SW 1271 (cell line): ENCODE measurements at places on chromosomes 3 and 15.
A peak's percentile ranks its signal among the peaks of the same experiment; 100 is the strongest.

GRCh38 chr3:128780101-128780837 is 54.3 kb downstream of the RAB7A start:
- no peak for DNase-seq

DNA sequence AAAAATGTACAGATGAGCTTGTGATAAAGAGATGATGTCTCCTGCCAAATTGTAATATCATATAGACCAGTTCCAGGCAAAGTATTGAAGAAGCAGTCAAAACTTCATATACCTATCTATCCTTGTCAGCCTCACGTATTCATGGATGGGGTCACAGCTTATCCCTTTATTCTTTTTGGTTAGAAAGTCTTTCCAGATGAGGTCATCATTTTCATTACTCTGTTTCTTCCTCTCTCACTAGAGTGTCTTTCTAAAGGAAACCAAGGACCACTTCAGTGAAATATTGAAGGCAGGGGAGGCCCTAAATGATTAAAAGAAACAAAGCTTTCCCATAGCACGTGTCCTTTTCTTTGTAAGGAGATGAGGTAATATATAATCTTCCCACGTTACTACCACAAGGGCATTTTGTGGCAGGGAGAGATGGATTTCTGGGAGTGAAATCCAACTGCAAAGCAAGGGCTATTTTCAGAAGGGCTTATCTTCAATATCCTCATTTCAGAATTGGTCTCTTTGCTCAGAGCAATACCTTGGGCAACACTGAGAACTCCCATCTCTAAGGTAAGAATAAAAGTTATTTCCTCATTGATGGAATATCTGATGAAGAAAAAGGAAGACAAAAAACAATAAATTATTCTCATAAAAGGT is 260.2 kb downstream of the TIGIT start:
- no peak for DNase-seq

GRCh38 chr15:58457466-58457965 is 25.7 kb downstream of the LIPC start:
- DNase-seq = peak; percentile 15

GRCh38 chr3:174242311-174243041 is 616.7 kb upstream of the NAALADL2 start:
- DNase-seq = no peak

GRCh38 chr3:57953576-57953975 is 54.6 kb upstream of the FLNB start:
- no peak for DNase-seq

DNA sequence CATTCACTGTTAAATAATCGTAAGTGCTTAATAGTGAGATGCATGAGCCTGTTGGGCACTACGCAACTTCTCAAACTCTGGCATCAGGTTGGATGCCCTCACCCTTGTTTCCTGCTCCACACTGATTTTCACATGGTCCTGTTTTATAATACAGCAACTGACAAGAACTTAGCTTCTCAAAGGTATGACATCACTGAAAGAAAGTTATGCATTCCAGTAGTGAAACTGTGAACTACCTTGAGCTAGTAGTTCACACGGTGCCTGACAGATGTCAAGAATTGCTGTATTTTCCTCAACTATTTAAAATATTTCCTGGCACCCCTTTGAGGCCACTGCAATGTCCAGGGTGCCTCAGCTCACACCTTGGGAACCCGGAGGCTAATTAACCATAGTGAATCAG is 327.5 kb downstream of the RORA start:
- no peak for DNase-seq

DNA sequence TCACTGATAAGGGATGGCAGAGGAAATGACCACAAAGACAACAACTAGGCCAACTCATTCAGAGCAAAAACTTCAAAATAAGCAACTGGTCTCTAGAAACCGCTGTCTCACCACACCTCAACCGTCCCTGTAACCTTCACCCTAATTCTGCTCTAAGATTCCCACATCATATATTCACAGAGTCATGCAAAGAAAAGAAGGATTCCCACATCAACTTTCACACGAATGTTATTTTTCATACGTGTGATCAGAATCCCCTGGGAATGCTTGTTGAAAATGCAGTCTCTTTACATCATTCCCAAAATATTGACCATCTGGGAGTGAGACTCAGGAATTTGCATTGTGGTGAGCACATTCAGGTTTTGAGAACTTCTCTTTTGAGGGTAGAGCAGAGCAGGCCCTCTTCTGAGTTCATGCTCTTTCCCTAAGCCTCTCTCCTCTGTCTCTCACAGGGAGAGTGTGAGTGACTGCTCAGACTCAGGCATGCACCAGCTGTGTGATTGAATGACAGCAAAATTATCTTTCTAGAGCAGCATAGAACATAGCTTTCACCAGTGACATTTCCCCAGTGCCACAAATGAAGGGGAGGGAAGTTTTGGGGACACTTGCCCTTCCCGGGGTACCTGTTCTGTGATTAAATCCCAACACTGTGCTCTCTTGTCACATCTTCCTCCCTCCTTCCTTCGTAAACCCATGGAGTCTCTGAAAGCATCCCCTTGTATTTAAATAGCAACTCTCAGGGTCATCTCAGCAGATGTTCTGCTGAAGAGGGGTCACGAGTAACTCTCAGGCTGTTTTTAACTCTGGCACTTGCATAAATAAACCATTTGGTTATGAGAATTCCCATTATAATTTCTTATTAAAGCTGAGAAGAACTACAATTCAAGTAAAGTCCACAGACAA is 170.9 kb downstream of the PLCL2 start:
- no peak for DNase-seq

DNA sequence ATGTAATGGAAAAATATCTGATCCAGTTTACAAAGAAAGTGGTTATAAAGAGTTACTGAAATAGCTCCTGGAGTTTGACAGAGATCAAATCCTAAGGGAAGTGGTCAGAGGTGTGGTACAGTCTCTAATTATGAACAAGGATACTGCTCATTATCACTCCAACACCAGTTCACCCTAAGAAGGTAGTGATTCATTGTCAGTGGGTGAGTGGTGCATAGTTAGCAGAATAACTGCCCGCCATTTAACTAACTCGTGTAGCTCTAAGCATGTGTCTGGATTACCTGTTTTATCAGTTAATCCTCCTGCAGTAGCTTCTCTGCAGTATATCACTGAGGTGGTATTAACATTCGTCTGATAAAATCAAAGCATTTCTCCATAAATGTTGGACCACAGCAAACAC is 700.1 kb downstream of the NLGN1 start:
- DNase-seq = no peak

DNA sequence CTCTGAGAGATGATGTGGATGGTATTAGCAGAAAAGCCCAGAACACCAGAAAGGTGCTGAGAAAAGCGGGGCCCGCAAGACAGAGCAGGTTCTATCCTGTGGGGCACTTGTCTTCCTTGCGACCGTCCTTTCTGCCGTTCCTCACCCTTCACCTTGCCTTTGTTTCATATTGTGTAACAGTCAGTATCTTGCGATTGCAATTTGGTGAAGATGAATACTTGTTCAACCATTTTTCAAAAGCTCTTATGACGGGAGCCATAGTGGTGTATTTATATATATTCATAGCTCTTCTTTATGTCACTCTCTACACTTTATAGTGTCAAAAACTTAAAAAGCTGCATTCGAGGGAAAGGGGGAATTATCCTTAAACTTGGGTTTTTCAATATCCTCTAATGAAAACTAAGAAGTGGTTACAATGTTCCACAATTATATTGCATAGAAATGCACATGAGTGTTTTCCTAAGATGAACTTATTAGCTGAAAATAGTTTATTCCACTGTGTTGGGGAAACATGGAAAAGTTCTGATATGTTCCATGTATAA is 797 bp downstream of the MAP3K13 start:
- no peak for DNase-seq

DNA sequence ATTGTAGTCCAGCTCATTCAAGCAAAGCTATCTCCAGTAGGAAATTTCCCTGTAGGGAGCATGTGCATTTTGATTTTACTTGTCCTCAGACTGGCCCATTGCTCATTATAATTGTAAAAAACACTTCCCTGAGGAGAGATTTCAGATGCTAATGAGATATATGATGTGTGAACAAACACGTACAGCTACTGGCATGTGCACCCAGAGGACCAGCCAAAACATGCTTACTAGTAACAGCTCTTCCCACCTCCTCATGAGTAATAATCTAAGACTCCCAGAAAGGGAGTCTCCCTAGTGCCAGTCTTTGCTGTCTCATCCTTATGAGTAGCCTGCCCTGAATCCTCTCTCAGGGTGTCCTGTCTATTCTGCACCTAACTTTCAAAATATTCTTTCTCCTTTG is 43.4 kb downstream of the FBXO22 start:
- no peak for DNase-seq

GRCh38 chr3:152472672-152472954 is 203.9 kb downstream of the MBNL1 start:
- no peak for DNase-seq

- DNase-seq = no peak
Measured at GRCh38 chr15:29990035-29990434, 92.7 kb upstream of the GOLGA8J start.

- DNase-seq = no peak
Measured at GRCh38 chr15:40595773-40596172, 1.7 kb downstream of the KNL1 start.

- DNase-seq = no peak
Measured at GRCh38 chr15:41949401-41950126, 22.8 kb downstream of the EHD4 start.

DNA sequence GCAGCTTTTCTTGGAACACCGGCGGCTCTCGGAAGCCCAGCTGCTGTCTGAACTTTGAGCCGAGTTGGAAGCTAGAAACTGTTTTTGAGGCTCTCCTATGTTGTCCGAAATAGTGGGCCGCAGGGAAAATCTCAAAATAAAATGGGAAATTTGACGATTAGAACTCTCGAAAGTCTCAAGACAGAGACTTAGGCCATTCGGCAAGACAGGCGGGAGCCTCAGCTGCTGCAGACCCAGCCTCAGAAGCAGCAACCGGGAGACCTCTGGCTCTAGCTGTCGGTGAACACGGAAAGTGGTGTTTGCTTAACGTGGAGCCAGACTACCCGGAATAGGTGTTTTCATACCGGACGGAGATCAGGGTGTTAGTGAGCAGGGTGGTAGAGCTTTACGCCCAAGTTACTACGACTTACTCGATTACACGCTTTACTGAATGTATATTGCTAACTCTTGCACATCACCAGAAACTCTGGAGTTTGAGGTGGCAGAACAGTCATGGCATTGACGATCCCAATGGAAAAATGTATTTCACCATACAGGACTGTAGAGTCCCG is 357 bp upstream of the MAN2C1 start:
- DNase-seq = peak; percentile 60

DNA sequence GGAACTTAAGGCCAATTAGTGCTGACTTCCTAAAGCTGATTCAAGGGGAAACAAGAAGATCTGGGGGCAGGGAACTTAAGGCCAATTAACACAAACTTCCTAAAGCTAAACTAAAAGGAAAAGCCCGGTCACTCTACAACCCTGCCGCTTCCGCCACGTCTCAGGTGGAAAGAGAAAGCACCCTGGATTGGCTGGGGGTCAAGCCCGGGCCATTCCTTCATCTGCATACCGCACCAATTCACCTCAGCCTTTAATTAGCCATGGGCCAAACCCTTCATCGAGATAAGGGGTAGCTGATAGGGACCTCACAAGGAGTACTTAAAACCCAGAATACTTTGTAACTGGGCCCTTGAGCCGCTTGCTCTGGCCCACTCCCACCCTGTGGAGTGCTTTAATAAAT is 14.4 kb downstream of the TMPRSS7 start:
- no peak for DNase-seq

- no peak for DNase-seq
Measured at GRCh38 chr3:139772539-139773500, 95.0 kb upstream of the NMNAT3 start.
